HS-27A (cell line): ENCODE measurements at places on chromosomes 7 and 10.

DNA sequence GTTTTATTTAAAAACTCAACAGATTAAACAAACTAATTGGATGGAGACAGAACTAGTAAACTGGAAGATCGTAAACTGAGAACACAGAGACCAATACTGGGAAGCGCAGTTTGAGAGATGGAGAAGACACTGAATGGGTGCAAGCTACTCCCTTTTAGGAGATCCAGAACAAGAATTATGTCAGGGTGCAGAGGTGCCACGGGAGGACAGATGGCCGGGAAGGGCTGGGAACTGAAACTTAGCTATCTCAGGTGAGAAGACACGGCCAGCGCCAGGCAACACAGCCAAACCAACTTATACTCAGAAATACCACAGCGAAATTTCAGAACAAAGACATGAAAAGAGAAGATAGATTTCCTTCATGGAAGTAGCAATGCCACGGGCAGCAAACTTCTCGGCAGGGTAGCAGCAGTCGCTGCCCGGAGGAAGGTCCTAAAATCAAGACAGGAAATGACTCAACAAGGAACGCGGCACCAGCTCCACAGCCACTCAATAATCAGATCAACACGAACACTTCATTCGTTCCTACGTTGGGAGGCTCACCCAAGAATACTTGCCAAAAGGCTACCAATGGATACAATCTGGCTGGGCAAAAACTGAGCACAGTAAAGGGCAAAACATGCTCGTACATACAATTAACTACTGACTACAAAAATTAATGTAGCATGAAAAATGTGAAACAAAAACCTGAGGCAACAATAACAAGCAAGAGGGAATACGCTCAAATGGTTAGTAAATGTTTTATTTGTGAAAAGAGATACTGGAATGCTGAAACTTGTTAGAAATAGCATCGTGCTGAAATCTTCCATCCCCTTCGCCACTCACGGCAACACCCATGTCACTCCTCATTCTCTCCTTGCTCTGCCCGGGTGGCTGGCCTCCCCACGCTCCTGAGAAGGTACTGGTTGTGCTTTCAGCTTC lies 2.2 kb upstream of the LRRC27 start:
- DNase-seq = no peak

- no peak for DNase-seq
Measured at GRCh38 chr10:133117688-133118071, 30.0 kb downstream of the ADGRA1 start.

DNA sequence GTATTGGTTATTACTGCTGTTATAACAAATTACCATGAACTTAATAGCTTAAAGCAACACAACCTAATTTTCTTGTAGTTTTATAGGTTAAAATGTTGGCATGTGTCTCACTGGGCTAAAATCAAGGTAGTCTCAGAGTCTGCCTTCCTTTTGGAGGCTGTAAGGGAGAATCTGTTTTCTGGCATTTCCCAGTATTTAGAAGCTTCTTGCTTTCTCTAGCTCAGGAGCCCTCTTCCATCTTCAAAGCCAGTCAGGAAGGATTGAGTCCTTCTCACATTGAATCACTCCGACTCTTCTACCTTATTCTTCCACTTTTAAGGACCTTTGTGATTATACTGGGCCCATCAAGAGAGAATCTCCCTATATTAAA lies 156.2 kb downstream of the MBL2 start:
- no peak for DNase-seq

DNA sequence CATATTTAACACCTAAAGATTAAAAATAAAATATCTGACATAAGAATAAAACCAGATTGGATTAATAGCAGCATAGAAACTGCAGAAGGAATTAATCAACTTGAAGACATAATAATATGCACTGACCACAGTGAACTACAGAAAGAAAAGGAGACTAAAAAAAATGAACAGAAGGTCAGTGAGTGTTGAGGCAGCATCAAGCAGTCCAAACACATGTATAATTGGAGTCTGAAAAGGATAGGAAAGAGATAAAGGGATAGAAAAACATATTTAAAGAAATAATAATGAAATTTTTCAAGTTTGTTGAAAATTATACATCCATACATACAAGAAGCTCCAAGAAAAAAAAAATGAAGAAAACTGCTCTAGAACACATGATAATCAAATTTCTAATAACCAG lies 756.2 kb downstream of the GATA3 start:
- no peak for DNase-seq

DNA sequence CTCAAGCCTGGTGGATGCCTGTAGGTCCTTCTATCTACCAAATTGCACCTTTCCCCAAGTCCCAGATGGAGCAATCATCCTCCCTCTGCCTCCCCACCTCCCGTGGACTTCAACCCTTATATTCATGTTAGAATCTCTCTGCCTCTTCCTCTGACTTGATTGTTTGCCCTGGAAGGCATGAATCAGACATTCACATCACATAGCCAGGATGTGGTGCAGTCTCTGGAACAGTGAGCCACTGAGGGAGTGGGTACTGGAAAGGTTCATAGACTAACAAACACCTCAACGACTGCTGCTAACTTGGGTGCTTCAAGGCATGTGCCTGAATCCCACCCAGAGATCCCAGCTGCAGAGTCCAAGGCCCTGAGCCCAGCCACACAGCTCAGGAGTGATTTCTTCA lies 494.0 kb downstream of the TNS3 start:
- DNase-seq = no peak

DNA sequence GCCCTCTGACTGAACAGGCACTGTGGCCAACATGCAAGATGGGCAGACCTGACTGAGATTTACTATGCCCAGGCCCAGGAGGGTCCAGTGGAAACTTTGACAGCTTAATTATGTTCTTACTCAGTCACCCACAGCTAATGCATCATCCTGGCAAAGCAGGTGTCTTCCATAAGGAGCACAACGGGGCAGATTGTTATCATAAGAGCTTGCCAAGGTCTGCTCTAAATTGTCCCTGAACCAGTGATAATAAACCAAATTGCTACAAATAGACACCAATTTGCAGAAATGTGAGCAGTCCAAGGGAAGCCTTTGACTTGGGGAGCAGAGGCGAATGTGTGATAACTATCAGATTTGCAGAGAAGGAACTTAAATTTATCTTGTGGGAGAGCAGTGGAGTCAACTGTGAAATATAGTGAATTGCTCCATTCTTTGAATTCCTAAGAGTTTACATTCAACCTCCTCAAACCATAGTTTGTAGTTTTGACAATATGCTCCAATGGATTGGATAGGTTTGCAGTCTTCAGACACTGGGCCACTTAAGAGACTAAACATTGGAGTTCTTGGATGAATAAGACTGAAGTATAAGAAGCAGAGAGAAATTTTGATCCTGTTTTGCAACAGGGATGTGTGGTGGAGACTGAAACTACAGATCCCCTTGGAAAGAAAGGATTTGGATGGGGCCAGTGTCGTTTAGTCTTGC lies 494.7 kb downstream of the CCSER2 start:
- DNase-seq = no peak

DNA sequence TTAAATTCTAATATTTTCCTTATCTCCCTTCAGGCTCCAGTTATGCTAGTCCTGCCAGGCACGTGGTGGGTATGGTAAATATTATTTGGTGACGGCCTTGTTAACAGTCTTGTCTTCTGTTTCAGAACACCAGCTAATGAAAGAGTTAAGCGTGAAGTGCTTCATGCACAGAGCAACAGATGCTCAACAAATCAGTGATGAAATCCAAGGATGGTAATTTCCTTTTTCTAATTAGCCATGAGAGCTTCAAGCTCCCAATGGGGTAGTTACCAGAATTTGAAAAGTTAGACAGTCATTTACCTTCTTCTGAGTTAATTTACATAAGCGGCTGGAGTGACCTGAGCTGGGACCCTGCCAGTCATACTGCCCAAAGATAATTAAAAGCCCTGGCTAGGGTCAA lies 1.9 kb upstream of the OTUD1 start:
- DNase-seq = no peak

GRCh38 chr10:76399226-76399625 lies 967.8 kb downstream of the LRMDA start:
- no peak for DNase-seq

GRCh38 chr10:58952162-58952601 lies 224.3 kb upstream of the PHYHIPL start:
- DNase-seq = no peak

DNA sequence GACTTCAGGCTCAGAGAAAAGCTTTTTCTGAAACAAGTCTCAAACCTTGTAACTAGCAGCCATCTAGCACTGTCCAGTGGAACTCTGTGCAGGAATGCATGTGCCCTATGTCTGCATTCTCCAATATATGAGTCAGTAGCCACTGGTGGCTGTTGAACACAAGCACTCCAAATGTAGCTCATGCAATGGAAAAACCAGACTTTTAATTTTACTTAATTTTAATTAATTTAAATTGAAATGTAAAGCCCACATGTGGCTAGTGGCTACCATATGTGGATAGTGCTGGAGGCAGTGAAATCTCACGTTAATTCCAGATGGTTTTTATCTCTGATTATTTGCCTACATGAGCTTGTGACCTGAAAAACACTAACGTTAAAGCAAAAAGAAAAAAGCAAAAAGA lies 225.1 kb downstream of the GATA3 start:
- DNase-seq = peak; percentile 51

- DNase-seq = no peak
Measured at GRCh38 chr7:150954201-150954985, 23.7 kb downstream of the KCNH2 start.

DNA sequence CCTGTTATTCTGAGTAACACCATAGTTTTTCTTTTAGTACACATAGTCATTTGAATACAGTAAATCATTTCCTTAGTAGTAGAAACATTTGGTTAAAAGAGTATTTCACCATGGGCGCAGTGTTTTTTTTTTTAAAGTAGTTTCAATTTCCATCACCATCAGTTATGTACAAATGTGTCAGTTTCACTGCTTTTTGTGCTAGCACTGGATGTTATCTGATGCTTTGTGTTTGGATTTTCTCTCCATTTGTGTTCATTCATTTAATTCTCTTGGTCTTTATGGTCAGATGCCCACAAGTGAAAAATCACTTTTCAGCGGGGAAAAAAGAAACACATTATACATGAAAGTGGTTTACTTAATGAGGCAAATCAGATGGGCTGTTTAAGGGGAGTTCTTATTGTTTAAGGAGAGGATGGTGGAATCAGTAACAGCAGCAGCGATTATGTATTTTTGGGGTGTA lies 16.0 kb upstream of the HK1 start:
- DNase-seq = no peak

GRCh38 chr10:17026686-17027485 lies 102.7 kb downstream of the CUBN start:
- no peak for DNase-seq

DNA sequence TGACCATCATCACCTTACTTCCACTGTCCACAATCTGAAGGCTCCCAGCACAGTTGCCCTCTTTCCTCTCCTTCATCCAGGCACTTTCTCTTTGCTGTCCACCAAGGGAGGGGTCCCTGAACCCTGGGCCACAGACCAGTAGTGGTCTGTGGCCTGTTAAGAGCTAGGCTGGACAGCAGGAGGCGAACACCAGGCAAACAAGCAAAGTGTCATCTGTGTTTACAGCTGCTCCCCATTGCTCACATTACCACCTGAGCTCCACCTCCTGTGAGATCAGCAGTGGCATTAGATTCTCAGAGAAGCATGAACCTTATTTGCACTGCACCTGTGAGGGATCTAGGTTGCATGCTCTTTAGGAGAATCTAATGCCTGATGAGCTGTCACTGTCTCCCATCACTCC lies 27.7 kb downstream of the FZD1 start:
- DNase-seq = no peak

- DNase-seq = no peak
Measured at GRCh38 chr7:151683615-151684407, 164.1 kb upstream of the RHEB start.

DNA sequence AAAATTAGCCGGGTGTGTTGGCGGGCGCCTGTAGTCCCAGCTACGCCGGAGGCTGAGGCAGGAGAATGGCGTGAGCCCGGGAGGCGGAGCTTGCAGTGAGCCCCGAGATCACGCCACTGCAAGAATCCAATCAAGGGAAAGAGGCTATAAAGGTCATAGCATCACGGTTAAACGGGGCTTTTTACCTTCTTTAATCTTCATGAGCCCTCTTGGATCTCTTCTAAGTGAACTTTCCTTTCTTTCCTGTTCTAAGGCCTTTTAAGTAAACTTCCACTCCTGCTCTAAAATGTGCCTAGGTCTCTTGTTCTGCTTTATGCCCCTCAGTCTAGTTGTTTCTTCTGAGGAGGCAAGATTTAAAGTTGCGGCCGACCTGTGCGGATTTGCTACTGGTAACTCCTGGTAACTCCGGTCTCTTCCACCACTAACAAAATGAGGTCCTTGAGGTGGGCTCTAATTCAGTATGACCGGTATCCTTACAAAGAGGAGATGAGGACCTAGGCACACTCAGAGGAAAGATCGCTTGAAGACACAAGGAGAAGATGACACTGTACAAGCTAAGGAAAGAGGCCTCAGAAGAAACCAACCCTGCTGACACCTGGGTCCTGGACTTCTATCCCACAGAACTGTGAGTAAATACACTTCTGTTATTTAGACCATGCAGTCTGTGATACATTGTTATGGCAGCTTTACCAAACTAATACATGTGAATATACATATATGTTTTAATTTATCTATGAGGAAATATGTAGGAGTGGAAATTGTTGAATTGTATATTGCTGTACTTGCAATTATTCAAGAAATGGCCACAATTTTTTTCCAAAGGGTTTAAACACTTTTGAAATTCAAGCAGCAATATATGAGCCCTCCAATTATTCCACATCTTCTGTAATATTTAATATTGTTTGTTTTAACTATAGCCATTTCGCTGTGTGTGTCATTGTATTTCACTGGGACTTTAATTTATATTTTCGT lies 331.5 kb upstream of the CNTNAP2 start:
- no peak for DNase-seq

GRCh38 chr7:117564080-117564479 lies 84.3 kb downstream of the CFTR start:
- DNase-seq = no peak

- no peak for DNase-seq
Measured at GRCh38 chr10:34922138-34922537, 107.0 kb upstream of the PARD3 start.

- DNase-seq = no peak
Measured at GRCh38 chr10:42476101-42476500, 162.3 kb downstream of the ZNF33B start.

DNA sequence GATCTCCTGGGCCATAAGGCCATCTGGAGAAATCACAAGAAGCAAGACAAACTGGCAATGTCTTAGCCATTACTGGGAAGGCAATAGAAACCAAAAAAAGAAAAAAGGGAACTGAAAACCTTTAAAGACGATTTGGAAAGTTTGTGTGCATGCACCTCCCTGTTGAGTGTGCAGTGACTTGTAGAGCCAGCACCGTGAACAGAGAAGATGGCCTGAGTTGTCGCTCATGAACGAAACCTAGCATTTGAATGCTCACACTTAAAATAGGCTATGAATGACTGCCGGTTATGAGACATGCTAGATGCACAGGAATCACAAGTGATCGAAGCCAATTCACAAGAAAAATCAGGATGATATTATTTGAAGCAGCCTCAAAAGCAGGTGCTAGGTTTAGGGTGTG lies 151.3 kb upstream of the ADO start:
- DNase-seq = no peak
